Mucosa of gallbladder (tissue), 1 donor: ENCODE measurements at places on chromosomes 2 and 18. TPM values are rescaled to one million over a fixed set of nuclear protein-coding genes. Genes with fewer than 3 reads are reported as not detected.

- DNase-seq: no peak
Measured at GRCh38 chr2:70399046-70399445, 97.2 kb upstream of the FAM136A start.

GRCh38 chr18:12645751-12646203 is 12.1 kb downstream of the SPIRE1 start:
- DNase-seq: peak; percentile 36

DNA sequence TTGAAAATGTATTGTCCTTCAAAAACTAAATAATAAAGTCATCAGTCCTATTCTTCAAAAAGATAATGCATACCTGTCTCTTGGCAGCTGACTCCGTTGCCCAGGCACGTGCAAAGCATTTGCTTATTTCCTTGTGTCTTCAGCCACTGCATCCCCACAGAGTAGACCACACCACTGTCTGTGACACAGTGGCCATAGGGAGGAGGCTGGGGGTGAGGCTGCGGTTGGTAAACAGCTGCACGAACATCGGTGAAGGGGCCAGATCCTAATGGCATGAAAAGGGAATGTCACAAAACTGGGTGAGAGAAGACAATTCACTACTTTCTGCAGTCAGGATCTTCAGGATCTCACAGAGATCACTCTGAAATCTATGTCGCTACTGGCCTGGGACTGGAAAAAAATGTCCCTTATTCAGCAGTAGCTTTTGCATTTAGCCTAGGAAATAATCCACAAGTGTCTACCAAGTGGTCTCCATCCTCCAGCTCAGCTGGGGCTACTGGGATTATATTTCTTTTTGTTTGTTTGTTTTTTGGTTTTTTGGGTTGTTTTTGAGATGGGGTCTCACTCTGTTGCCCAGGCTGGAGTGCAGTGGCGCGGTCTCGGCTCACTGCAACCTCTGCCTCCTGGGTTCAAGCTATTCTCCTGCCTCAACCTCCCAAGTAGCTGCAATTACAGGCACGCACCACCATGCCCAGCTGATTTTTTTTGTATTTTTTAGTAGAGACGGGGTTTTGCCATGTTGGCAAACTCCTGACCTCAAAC is 10.7 kb downstream of the FN1 start:
- no peak for DNase-seq

DNA sequence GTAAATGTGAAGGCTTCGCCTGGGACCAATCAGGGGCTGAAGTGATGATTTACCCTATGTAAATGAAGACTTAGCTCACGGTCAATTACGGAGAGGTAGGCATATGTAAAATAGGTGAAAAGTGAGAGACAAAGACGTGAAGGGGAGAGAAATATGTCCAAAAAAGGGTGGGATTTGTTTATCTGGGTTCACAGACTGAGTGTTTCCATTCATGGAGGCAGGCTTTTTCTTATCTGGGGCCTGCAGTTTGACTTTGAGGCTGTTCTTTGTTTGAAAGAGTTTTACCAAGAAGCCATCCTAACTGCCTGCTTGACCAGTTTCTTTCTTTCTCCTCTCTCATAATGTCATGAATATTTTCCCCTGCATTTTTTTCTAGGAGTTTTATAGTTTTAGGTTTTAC is 202.7 kb downstream of the NYAP2 start:
- no peak for DNase-seq

DNA sequence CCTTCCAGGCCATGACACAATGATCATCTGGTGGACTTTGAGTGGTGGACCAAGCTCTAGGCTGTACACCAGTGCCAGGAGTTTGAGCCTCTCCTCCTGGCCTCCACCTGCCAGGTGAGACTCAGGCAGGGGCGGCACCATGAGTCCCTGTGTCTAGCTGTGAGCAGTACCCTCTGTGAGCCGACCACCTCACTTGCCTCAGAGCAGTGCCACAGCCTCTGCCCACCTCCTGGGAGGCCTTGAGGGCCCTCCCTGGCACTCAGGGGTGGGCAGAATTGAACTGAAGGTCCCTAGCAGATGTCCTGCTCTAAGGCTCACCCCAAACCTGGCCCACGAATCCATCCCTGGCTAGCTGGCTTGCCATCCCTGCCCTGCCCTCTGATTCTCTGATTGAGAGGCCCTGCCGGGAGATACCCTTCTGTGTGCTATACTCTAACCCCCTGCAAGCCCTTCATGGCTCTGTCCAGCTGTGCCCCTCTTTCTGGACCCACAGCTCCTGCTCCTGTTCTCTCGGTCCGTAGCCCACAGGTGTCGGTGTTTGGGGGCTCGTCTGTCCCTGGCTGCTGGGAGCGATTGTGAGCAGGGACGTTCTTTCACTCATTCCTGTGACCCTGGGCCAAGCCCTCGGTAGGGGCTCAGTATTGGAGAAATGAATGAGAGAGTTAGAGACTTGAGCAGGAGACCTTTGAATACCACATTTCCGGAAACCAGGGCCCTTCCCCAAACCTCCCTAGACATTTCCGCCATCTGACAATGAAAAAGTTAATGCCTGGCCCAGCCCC is 70.0 kb downstream of the INHBB start:
- no peak for DNase-seq

- no peak for DNase-seq
Measured at GRCh38 chr2:75614162-75614651, 32.4 kb upstream of the MRPL19 start.

DNA sequence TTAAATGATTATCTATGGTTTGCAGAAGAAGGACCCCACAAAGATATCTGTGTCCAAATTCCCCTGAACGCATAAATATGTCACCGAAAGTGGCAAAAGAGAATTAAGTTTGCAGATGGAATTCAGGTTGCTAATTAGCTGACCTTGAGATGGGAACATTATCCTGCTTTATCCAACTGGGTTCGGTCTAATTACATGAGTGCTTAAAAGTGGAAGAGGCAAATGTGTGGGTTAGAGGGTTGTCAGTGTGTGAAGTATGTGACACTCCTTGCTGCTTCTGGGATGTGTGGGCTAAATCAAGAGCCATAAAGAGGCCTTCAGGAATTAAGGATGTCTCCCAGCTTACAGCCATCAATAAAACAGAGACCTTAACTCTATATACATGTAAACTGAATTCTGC is 53.5 kb downstream of the CDH19 start:
- no peak for DNase-seq

DNA sequence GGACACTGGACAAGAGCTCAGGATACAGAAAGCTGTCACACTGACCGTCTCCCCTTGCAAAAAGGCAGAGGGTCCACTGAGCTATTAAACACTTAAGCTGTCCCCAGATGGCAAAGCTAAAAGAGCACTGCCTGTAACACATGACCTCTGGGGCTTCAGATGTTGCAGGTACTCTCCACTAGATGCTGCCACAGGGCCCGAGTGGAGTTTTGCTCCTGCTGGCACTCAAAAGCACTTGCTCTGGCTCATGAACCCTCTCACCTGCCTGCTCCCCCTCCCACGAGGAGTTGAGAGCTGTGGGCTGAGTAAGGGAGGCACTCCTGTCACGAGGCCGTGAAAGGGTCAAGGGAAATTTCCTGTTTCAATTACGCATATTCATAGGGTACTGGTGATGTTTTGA is 227.9 kb downstream of the PRKCE start:
- DNase-seq: no peak

GRCh38 chr2:128293870-128294455 is 24.7 kb downstream of the HS6ST1 start:
- no peak for DNase-seq

GRCh38 chr2:239587311-239587731 is 186.5 kb upstream of the HDAC4 start:
- no peak for DNase-seq

GRCh38 chr2:66919286-66919685 is 477.8 kb upstream of the ETAA1 start:
- no peak for DNase-seq

DNA sequence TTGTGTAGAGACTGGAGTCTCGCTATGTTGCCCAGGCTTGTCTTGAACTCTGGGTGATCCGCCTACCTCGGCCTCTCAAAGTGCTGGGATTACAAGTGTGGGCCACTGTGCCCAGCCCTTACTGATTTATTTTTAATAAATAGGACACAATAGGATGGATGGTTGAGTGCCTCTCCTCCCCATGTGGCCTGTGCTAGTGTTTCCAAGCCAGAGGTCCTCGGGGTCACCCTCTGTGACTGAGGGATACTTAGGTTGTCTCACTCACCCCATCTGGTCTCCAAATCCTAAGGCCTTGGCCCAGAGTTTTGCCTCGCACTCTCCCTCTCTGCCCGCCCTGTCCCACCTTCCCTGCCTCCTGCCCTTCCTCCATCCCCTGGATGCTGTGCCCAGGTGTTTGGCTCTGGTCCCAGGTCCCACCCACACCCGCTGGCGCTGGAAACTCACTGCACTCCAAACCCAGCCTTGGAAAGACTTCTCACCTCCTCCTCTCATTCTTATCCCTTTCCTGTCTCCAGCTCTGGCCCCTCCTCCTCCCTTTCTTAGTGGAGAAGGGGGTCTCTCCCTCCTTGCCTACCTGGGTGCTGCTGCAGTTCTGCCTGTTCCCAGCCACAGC is 4.7 kb upstream of the ECEL1 start:
- DNase-seq: no peak

- DNase-seq: no peak
Measured at GRCh38 chr18:41939326-41939725, 15.7 kb upstream of the PIK3C3 start.

- DNase-seq: peak; percentile 22
Measured at GRCh38 chr2:43676322-43677050, at the start of gene C1GALT1C1L. Gene C1GALT1C1L (minus strand): TSS chr2:43676429. CDS start chr2:43676322, 107 bp downstream.

GRCh38 chr2:201444746-201445465 is 6.4 kb downstream of the TRAK2 start:
- DNase-seq: no peak

DNA sequence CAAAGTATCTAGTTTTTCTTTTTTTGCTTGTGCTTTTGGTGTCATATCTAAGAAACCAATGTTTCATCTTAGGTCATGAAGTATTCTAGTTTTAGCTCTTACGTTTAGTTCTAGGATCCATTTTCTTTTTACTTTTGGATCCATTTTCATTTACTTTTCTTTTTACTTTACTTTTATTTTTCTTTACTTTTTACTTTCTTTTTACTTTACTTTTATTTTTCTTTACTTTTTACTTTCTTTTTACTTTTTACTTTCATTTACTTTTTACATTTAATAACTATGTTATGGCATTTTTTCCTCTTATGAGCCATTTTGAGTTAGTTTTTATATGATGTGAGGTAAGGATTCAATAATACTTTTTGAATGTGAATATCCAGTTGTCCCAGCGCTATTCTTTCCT is 213.4 kb downstream of the ZFP36L2 start:
- no peak for DNase-seq

DNA sequence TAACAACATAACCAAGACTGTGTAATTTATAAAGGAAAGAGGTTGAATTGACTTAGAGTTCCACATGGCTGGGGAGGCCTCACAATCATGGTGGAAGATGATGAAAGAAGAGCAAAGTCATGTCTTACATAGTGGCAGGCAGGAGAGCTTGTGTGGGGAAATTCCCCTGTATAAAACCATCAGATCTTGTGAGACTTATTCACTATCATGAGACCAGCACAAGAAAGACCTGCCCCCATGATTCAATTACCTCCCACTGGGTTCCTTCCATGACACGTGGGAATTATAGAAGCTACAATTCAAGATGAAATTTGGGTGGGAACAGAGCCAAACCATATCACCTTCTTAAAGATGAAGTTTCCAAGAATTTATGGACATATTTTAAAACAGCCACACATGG is 2.5 kb upstream of the IL36RN start:
- no peak for DNase-seq

- no peak for DNase-seq
Measured at GRCh38 chr2:168212167-168212566, 35.2 kb downstream of the STK39 start.

DNA sequence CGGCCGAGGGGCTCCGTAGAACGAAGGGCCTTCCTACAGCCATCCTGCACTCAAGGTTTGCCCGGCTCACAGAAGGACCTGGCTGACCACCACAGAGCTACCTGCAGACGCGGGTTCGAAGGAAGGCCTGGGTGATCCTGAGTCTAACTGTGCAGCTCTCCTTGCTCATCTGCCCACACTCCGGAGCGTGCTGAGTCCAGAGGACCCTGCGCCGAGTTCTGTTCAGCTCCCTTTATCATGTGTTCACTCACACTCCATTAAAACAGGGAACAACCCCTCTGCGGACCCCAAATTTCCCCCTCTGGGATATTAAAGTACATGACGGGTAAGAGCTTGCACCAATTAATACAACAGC is 138.3 kb downstream of the PXDN start:
- no peak for DNase-seq

DNA sequence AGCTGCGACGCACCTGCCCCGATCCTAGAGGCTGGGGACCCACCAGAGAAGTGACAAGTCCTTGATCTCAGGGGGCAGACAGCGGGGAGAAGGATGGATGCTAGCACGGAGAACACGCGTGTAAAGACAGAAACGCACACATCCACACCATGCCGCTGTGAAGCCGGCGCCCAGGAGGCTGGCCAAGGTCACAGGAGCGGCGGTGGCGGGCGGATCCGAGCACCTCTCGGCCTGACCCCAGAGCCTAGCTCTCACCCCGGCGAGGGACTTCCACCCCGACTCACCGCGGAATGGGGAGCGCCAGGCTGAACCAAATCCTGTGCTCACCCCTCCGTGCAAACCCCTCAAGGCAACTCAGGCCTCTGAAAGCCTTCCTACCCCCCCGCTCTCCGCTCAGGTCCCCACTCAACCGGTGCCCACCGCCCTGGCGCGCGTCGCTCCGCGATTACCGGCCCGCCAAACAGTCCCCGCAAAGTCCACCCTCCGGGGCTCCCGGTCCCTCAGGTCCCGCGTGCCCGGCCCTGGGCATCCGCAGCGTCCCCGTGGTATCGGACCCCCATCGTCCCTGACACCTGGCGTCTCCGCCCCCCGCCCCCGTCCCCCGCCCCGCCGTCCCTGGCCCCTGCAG is 460 bp upstream of the LRRFIP1 start:
- DNase-seq: no peak

DNA sequence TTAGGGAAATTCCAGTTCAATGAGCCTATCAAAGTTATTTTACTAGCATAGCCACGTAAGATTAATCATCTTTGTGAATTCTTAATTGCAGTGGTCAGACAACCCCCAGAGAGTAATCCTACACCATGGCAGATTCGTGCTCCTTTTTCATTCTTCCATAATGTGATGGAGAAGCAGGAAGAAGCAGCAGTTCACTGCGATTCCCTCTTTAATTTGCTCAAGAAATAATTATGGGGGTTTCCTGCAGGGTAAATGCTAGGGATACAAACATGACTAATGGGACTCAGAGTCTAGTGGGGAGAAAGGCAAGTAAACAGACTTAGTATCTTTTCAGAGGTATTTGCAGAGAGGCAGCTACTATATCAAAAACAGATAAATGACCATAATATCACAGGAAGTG is 175.8 kb upstream of the HNRNPA3 start:
- DNase-seq: no peak

- no peak for DNase-seq
Measured at GRCh38 chr2:151181524-151181923, 80.1 kb downstream of the RBM43 start.

Gene SLC9A2
- 19.9 TPM for total RNA-seq

Gene OR6B2
- total RNA-seq: not detected

Gene GPR35
- total RNA-seq: 71.2 TPM

Gene CD207
- total RNA-seq: 0.52 TPM

Gene OLA1
- total RNA-seq: 67.6 TPM

Gene TMEM178A
- 2.7 TPM for total RNA-seq

Gene D2HGDH
- total RNA-seq: 71.5 TPM

Gene PTPRM
- 61.5 TPM for total RNA-seq

Gene KCNG2
- total RNA-seq: not detected

Gene BMP10
- total RNA-seq: not detected

Gene RAB27B
- 16.6 TPM for total RNA-seq

Gene CXCR1
- not detected for total RNA-seq

Gene STPG4
- 0.20 TPM for total RNA-seq

Gene MFSD2B
- 0.23 TPM for total RNA-seq

Gene NCKAP5
- 3.9 TPM for total RNA-seq
